NCI-H1436 (cell line): ENCODE measurements at places on chromosomes 12 and 14.

DNA sequence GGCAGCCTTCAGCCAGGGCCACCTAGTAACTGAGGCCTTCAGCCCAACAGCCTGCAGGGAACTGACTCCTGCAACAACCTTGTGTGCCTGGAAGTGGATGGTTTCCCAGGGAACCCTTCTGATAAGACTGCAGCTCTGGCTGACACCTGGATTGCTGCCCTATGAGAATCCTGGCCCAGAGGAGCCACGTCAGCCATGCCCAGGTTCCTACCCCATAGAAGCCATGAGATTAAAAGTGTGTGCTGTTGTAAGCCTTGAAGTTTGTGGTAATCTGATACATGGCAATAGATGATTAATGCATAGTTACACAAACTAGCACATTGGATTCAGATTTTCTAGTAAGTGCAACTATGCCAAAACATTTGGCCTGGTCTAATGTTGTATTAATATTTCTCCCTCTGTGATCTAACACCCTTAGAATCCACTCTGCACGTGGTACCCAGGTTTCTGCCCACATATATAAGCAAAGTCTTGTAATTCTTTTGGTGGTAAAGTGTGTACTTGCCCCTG is 64.8 kb upstream of the BEGAIN start:
- no peak for DNase-seq

GRCh38 chr12:117159674-117160073 is 30.6 kb downstream of the FBXO21 start:
- no peak for DNase-seq

DNA sequence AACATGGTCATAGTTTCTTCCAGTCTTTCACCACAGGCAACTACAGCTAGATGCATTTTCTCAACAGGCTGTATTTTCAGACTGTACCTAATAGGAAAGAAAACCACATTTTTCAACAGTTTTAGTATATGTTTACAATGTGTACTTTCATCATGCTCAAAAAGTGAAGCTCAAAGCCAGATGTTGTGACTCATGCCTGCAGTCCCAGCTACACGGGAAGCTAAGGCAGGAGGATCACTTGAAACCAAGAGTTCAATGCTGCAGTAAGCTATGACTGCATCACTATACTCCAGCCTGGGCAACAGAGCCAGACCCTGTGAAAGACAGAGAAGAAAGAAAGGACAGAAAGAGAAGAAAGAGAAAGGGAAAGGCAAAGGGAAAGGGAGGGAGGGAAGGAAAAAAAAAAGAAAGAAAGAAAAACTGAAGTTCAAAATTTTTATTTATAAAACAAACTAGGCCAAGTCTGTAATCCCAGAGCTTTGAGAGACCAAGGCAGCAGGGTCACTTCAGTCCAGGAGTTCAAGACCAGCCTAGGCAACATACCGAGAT is 25.5 kb downstream of the GXYLT1 start:
- no peak for DNase-seq

DNA sequence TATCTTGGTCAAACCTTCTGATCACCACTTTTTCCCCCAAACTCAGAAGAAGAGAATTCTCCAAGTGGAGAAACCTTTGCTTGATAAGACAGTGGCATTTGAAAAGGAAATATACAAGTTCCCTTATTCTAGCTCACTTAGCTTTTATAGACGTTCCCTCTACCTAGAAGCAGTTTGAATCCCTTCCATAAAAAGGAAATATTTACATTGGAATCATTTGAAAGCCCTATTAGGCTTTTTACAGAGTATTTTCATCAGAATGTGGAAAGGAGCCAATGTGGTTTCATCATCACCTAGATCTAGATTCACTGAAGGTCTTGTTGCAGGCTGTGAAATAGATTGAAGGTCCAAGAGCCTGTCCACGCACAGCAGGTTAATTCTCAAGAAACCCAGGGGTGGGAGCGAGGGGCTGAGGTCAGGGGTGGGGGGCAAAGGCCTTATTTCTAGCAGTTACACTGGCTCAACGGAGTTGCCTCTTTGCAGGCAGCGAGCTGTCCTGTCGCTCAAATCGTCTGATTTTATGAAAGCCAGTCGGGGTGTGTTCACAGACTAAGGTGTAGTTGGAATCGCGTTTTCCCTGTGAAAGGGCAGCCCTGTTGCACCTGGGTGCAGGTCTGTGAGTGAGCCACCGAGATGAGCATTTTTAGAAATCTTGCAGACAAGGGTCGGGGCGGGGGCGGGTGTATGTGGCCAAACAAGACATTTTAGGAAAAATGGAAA is 45.6 kb downstream of the AACS start:
- DNase-seq: no peak

DNA sequence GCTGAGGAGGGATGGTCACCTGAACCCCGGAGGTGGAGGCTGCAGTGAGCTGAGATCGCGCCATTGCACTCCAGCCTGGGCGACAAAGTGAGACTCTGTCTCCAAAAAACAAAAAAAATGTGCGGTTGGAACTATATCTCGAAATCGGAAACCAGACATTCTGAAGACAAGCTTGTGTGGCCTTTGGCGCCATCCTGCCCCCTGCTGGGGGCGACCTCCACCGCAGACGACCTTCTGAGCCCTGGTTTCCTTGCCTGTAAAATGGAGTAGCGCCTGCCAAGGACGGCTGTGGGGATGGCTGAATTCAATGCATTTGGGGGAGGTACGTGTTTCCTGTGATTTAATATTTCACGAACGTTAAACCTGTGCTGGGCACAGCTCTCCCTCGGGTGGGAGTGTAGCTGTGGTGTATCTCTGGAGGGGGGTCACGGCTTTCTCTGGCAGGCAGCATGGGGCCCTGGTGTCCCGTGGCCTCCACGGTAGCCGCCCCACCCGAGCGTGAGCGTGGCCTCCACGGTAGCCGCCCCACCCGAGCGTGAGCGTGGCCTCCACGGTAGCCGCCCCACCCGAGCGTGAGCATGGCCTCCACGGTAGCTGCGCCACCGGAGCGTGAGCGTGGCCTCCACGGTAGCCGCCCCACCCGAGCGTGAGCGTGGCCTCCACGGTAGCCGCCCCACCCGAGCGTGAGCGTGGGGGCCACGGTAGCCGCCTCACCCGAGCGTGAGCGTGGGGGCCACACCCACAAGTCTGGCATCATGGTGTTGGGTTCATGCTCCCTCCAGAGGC is 55.3 kb downstream of the LRCOL1 start:
- no peak for DNase-seq

DNA sequence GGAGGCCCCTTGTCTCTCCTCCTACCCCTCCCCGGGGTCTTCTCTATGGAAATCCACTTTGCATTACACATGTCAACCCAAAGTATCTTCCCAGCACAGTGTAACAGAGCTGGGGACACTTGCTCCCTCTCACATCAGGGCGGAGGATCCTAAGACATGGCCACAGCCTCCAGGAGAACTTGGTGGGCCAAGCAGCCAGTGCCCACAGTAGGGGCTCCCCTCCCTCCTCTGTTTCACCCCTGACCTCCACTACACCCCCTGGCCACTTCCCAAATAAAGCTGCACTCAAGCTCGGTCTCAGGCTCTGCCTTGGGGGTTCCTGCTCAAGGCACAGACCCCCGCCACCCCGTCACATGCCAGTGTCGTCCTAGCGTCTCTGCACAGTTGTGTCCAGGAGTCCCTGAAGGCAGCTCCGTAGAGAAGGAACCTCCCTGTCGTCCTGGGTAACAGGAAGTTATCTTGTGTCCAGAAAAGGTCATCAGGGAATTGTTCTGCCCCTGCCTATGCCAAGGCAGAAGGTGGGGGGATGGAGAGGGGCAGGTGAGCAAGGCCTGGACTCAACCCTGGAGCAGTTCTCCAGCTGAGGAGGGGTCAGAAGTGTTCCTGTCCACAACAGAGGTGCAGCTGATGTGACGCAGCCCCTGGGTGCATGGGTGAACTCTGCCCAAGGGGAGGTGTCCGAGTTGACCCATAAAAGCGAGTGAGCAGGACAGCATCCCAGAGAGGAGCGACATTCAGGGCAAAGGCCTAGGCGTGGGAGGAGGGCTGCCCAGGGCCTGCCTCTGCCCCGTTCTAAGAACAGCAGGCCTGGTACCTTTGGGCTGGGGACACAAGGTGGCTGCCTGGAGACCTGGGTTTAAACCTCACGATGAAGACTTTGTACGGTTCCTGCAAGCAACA is 25.5 kb downstream of the DIO3 start:
- DNase-seq: no peak

DNA sequence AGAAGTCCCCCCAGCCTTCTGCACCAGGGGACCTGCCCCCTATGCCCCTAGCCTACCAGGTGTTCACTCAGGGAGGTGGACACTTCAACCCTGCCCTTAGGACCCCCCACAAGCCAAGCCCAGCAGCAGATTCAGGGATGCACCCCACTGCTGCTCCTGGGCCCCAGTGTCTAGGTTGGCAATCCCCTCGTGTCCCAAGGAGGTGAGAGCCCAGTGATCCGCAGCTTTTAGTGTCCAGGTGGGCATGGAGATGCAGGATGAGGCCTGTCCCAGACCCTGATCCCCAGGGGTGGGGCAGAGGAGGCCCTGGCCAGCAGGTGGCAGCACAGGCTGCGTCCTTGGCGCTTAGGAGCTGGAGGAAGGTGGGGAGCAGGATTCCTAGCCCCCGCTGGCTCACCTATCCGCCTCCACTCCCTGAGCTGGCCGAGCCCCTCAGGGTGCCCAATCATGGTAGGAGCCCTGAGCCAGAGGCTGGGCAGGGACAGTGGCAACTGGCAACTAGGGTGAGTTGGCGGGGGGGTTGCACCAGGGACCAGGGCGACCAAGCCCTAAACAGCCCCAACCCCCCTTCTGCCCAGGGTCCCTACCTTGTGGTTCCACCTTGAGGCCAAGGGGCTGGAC is 4.1 kb downstream of the CKB start:
- peak; percentile 43 for DNase-seq

GRCh38 chr14:50762001-50762930 is 68.7 kb downstream of the NIN start:
- DNase-seq: no peak

GRCh38 chr14:100680439-100681051 is 46.1 kb upstream of the DLK1 start:
- DNase-seq: no peak

DNA sequence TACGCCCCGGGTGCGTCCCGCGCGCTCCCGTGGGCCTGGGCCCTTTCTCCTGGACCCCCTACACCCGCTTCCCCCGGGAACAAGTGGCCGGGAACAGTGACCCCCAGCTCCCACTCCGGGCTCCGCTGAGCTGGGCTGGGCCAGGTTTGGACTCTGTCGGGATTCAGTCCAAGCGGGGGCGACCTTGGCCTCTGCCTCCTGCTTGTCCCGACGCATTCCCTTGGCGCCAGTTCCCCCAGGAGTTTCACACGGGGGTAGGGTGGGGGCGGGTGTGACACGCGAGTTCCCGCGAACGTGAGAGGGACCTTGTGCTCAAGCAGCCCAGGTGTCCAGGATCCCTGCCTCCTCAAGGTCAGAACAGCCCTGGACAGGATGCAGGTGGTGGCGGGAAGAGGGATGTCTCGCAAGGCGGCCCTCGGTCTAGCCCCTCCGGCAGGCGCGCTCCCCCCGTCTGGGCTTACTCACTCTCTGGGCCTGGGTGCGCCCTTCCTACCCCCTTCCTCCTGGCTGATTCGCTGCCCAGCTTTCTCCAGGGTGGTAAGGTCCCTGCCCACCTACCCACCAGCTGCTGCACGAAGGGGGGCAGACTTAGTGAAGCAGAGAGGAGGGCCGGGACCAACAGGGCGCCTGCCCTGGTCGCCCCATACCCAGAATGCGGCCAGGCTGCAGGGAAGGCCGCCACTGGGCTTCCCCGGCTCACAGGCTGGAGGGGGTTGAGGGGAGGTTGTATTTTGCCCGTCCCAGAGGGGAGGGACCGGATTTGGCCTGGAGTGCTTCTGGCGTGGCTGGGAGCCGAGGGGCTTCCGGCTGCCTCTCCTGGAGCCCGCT is 862 bp downstream of the CRIP2 start:
- no peak for DNase-seq

DNA sequence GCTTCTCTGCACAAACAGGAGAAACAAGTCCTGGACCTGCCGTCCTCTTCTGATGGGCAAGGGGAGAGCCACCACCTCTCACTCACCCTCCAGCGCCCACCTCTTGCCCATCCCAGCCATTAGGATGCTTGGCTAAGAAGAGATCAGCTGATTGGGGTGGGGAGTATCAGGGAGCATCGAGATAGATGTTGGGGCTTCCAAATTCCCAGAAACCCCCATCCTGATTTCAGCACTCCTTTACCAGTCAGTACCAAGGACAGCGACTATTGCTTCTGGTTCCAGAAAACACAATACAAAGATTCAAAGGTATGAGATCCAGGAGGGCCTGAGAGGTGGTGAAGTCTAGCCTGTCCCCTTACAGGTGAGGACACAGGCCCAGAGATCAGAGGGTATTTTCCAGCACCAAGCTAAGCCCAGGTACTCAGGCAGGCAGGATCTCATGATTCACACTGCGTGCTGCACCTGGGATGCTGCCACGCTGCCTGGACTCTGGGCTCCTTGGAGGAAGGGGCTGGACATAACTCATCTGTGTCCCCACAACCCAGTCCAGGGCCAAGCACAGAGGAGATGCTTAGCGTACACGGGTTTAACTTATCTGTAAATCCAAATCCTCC is 76.6 kb downstream of the TUNAR start:
- DNase-seq: no peak

DNA sequence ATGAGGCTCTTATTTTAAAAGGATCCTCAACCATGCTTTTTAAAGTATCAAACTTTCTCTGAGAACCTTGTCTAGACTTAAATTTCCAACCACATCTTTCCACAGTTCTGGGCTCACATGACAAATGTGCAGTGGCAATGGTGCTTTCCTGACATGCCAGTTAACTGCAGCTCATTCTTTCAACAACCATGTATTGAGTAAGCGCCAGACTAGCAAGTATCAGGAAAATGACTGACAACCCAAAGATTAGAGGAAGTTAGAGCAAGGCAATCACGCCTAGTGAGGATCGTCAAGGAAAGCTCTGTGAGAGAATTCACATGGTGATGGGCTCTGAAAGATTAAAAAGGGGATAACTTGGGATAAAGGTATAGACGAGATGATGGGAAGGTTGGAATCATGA is 35.8 kb downstream of the FLVCR2 start:
- no peak for DNase-seq

DNA sequence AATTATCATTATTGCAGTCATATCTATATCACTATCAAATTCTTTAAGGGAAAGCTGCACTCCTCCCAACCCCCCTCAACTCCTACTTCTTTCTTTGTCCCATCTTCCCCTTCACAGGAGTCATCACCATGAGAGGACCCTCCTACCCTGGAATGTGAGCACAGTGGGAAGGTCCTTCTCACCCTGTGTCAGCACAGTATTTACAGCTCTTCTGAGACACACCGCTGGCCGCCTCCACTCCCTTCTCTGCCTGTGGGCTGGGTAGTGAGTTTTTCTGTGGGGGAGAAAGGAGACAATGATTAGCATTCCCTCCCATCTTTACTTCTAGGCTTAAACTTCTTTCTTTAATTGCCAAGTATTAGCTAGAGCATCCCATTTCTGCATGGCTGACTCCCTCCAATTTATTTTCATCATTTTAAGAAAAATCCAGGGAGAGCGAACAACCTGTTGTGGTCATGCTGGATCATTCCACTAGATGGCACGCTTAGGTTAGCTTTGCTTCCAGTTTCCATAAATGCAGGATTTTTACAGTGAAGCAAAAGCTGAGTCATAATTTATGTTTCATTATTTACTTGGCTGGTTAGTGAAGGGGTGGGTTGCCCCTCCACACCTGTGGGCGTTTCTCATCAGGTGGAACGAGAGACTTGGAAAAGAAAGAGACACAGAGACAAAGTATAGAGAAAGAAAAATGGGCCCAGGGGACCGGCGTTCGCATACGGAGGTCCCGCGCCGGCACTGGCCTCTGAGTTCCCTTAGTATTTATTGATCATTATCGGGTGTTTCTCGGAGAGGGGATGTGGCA is 188.5 kb downstream of the ALX1 start:
- peak; percentile 71 for DNase-seq
